Type B pancreatic cell (in vitro differentiated cells): ENCODE measurements at places on chromosomes 11 and 22. TPM values are rescaled to one million over a fixed set of nuclear protein-coding genes. Genes with fewer than 3 reads are reported as not detected.

DNA sequence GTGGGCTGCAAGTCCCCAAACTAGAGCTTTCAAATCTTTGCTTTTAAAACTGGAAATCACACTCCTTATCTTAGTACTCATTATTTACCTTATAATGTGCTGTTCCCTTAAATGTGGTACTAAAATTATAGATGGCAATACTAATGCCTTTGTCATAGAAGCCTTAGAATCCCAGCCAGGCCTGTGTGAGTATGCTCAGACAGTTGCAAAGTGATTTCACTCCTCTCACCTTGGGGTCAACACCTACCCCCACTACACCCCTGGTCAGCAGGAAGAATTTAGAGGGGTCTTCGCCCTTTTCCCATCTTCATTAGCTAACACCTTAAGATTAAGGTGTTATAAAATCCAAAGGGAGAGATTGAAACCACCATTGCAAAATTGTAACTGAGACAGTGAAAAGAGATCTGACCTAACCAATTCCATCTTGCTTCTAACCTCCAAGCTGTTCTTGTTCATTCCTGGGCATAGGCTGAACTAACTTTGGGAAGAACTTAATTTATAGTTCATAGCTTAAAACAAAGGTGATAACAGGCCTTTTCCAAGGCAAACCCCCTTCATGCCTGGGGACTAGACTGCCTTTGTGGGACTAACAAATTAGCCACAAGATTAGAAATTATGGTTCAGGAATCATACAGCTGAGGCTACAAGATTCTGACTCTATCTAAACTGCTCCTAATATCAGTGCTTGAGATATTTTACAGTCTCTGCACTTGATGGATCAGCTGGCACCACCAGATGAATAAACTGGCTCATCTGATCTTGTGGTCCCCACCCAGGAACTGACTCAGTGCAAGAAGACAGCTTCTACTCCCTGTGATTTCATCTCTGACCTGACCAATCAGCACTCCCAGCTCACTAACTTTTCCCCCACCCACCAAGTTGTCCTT lies 10.4 kb upstream of the MRPL17 start:
- H3K36me3 ChIP-seq: no peaks in the 10 kb centered on the region
- H3K27ac ChIP-seq: no peak overlapping the region
- no peaks in the 10 kb centered on the region for H3K4me1 ChIP-seq
- H3K27me3 ChIP-seq: no peaks in the 10 kb centered on the region
- H3K4me3 ChIP-seq: no peak overlapping the region
- no peak for DNase-seq

GRCh38 chr22:38657045-38657909 lies 839 bp downstream of the CBY1 start:
- H3K4me3 ChIP-seq: peak overlapping the region; percentile 97
- peak overlapping the region; percentile 100 for H3K27ac ChIP-seq
- H3K27me3 ChIP-seq: no peaks in the 10 kb centered on the region
- DNase-seq: no peak
- H3K4me1 ChIP-seq: peaks cover 17% of the 10 kb centered on the region
- H3K36me3 ChIP-seq: peaks cover 9% of the 10 kb centered on the region

- H3K27me3 ChIP-seq: no peaks in the 10 kb centered on the region
- DNase-seq: no peak
- peaks cover 23% of the 10 kb centered on the region for H3K36me3 ChIP-seq
- H3K27ac ChIP-seq: no peak overlapping the region
- H3K4me3 ChIP-seq: no peak overlapping the region
- peaks cover 5% of the 10 kb centered on the region for H3K4me1 ChIP-seq
Measured at GRCh38 chr22:39418696-39419095, 19.1 kb downstream of the TAB1 start.

DNA sequence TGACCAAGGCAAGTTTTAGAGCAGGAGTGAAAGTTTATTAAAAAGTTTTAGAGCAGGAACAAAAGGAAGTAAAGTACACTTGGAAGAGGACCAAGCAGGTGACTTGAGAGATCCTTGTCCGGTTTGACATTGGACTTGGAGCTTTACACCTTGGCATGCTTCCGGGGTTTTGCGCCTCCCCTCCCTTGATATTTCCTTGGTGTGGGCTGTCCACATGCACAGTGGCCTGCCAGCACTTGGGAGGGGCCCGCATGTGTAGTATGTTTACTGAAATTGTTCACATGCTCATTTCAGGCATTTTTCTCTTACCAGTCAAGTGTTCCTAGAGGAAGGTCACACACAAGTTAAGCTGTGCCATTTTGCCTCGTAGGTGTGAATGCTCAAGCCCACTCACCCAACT lies 19.0 kb upstream of the THRSP start:
- no peak for DNase-seq
- no peaks in the 10 kb centered on the region for H3K36me3 ChIP-seq
- no peak overlapping the region for H3K27ac ChIP-seq

GRCh38 chr22:26891429-26891828 lies 234.0 kb downstream of the MIAT start:
- H3K36me3 ChIP-seq: no peaks in the 10 kb centered on the region
- no peak overlapping the region for H3K27ac ChIP-seq
- H3K27me3 ChIP-seq: peaks cover 29% of the 10 kb centered on the region
- no peak overlapping the region for H3K4me3 ChIP-seq
- H3K4me1 ChIP-seq: peaks cover 44% of the 10 kb centered on the region
- no peak for DNase-seq

GRCh38 chr22:41862160-41862529 lies 29.2 kb downstream of the SREBF2 start:
- H3K36me3 ChIP-seq: no peaks in the 10 kb centered on the region
- no peak overlapping the region for H3K27ac ChIP-seq
- no peak overlapping the region for H3K4me3 ChIP-seq
- no peaks in the 10 kb centered on the region for H3K27me3 ChIP-seq

- peaks cover 10% of the 10 kb centered on the region for H3K27me3 ChIP-seq
- no peak overlapping the region for H3K4me3 ChIP-seq
- H3K4me1 ChIP-seq: no peaks in the 10 kb centered on the region
- no peak overlapping the region for H3K27ac ChIP-seq
- no peak for DNase-seq
Measured at GRCh38 chr11:72278905-72279304, 34.9 kb upstream of the PHOX2A start.

DNA sequence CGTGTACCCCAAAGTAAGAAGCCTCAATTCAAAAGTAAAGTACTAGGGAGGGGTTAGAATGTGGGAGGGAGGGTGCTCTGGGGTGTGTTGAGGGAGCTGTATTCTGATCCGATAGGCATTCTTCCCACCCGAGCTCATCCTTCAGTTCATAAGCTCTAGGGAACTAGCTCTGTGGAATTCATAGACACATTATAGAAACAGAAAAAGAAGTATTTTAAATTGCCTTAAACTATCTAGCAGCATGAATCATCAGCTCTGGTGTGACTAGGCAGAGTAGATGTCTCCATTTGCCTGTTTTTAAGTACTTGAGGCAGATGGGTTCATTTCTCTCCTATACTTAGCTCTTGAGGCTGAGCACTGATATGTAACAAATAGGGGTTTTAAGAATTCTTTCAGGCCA lies 7.3 kb upstream of the SGSM3 start:
- no peak overlapping the region for H3K4me3 ChIP-seq
- no peak for DNase-seq

DNA sequence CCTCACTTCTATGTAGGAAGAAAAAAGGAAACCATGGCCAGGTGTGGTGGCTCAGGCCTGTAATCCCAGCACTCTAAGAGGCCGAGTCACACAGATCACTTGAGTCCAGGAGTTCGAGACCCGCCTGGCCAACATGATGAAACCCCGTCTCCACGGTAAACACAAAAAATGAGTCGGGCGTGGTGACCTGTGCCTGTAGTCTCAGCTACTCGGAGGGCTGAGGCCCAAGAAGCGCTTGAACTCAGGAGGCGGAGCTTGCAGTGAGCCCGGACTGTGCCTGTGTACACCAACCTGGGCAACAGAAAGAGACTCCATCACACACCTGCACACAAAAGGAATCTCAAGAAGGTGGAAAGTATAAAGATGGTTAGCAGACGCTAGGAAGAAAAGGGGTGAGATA lies 17.7 kb downstream of the DEFB131B start:
- no peaks in the 10 kb centered on the region for H3K27me3 ChIP-seq
- H3K4me1 ChIP-seq: no peaks in the 10 kb centered on the region
- H3K27ac ChIP-seq: no peak overlapping the region
- no peak for DNase-seq
- no peak overlapping the region for H3K4me3 ChIP-seq
- H3K36me3 ChIP-seq: peaks cover 25% of the 10 kb centered on the region

DNA sequence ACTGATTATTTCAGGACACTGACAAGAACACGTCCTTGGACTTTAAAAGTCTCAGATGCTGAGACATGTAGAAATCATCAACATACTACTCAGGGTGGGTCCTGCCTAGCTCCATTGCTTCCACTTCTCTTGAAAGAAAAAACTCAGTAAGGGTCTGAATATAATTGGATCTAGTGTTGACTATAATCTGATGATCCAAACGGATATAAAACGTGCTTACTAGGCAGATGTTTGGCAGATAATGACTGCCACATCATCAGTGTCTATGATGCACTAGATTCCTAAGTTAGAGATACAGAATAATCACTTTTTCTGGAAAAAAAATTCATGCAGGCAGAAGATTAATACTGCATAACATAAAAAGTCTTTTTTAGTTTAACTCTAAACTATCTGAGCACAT lies 21.6 kb downstream of the GUCY1A2 start:
- H3K4me1 ChIP-seq: no peaks in the 10 kb centered on the region
- no peaks in the 10 kb centered on the region for H3K36me3 ChIP-seq
- H3K4me3 ChIP-seq: no peak overlapping the region
- H3K27ac ChIP-seq: no peak overlapping the region
- no peaks in the 10 kb centered on the region for H3K27me3 ChIP-seq
- no peak for DNase-seq

DNA sequence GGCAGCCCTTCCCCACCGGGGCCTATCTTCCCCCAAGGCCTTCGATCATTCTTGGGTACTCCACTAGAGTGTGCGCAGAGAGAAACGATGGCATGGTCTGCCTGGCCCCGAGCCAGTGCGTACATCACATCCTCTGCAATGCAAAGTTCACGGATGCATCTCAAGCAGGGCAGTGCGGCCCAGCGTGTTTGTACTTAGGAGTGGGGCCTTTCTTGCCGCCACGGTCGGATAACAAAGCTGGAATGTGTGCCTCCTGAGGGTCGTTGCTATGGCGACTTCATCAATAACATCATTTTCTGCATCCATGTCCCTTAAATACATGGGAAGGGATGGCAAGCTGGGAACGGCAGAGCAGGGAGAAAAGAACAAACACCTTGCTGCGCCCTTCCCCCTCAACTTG lies 73.9 kb downstream of the SCUBE1 start:
- peak overlapping the region; percentile 60 for H3K27ac ChIP-seq
- H3K36me3 ChIP-seq: no peaks in the 10 kb centered on the region
- H3K4me1 ChIP-seq: peaks cover 49% of the 10 kb centered on the region
- DNase-seq: no peak
- peak overlapping the region; percentile 39 for H3K4me3 ChIP-seq
- peaks cover 32% of the 10 kb centered on the region for H3K27me3 ChIP-seq

GRCh38 chr11:66287889-66288670 lies 863 bp downstream of the YIF1A start:
- H3K27me3 ChIP-seq: peaks cover 32% of the 10 kb centered on the region
- peaks cover 18% of the 10 kb centered on the region for H3K4me1 ChIP-seq
- peak overlapping the region; percentile 96 for H3K4me3 ChIP-seq
- no peak for DNase-seq
- peak overlapping the region; percentile 95 for H3K27ac ChIP-seq

- no peak overlapping the region for H3K4me3 ChIP-seq
- H3K27me3 ChIP-seq: no peaks in the 10 kb centered on the region
- DNase-seq: no peak
- no peak overlapping the region for H3K27ac ChIP-seq
Measured at GRCh38 chr11:55793321-55793720, 2.0 kb upstream of the OR5D14 start.

Gene MPEG1
- total RNA-seq: not detected in 2 replicates

Gene MADD
- 41.1 and 47.7 TPM in 2 replicates for total RNA-seq

Gene TOM1
- 27.0 and 37.6 TPM in 2 replicates for total RNA-seq

Gene TMEM151A
- 2.1 and 2.6 TPM in 2 replicates for total RNA-seq

Gene SLC5A12
- 1.3 and 4.8 TPM in 2 replicates for total RNA-seq

Gene ACCSL
- not detected in 2 replicates for total RNA-seq

Gene KCNK7
- total RNA-seq: 0.36 and 1.1 TPM in 2 replicates
